ENCODE measurements at places on chromosomes 3 and 15. TPM values are rescaled to one million over a fixed set of nuclear protein-coding genes. Genes with fewer than 3 reads are reported as not detected.

Gene TRH
- total RNA-seq, result not detected

Gene REC114
- not detected for total RNA-seq

Gene ANKRD34C
- total RNA-seq, result not detected

Gene DNAH1
- total RNA-seq, result 6.6 TPM
